NCI-H446 (cell line): ENCODE measurements at places on chromosomes 7 and 10.
A peak's percentile ranks its signal among the peaks of the same experiment; 100 is the strongest.

DNA sequence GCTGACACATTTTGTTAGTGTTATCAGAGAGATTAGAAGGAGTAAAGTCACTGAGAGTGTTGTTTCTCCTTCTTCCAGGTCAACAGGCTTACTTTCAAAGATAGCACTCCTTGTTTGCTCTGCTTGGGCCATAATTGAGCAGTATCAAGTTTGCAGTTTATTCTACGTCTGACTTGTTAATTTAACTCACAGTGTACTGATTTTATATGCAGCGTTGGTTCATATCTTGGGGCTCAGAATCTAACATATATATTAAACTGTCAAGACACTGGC, 430.2 kb downstream of the EXOC4 start:
- no peak for DNase-seq

GRCh38 chr7:2525658-2526630, 6.4 kb downstream of the LFNG start:
- no peak for DNase-seq

GRCh38 chr7:95054386-95054785, 147.0 kb downstream of the PPP1R9A start:
- DNase-seq: no peak

DNA sequence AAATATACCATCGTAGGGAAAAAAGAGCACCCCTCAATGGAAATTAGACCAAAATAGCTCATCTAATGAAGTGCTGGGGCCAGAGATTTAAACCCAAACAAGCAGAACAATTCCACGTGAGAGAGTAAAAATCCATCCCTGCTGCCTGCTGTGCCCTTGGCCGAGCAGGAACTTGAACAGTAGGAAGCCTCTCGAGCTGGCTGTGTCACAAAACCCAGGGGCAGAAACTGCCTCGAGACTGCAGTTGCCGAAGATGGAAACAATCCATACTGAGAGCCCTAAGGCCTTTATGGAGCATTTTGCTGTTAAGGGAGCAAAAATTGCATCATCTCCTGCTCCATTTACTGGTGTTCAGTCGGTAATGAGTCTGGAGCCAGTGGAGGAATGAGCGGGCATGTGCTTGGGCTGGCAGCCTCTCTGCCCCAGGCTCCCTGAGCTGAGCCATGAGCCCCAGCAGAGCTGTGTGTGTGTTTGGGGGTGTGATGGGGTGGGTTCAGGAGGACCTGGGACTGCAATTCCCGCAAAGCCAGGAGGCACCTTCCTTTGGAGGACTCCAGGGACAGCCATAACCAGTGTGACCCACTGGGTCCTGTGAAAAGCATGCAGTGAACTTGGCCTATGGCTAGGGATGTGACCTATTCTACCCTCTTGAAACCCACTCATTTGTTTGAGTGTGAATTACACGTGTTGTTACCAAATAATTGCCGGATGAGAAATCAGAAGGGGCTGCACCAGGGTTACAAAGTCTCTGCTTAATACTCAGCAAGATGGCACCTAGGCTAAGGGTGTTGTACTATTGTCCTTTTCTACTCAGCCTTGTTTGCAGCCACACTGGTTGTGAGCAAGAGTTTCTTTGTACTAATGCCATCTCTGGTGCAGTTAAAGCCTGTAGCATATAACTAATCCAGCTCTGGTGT, 58.3 kb downstream of the CDHR3 start:
- peak; percentile 93 for DNase-seq

- no peak for DNase-seq
Observed at GRCh38 chr10:53406532-53406931, 633.9 kb upstream of the MBL2 start.

GRCh38 chr7:106167439-106168136, 55.5 kb upstream of the SYPL1 start:
- no peak for DNase-seq

DNA sequence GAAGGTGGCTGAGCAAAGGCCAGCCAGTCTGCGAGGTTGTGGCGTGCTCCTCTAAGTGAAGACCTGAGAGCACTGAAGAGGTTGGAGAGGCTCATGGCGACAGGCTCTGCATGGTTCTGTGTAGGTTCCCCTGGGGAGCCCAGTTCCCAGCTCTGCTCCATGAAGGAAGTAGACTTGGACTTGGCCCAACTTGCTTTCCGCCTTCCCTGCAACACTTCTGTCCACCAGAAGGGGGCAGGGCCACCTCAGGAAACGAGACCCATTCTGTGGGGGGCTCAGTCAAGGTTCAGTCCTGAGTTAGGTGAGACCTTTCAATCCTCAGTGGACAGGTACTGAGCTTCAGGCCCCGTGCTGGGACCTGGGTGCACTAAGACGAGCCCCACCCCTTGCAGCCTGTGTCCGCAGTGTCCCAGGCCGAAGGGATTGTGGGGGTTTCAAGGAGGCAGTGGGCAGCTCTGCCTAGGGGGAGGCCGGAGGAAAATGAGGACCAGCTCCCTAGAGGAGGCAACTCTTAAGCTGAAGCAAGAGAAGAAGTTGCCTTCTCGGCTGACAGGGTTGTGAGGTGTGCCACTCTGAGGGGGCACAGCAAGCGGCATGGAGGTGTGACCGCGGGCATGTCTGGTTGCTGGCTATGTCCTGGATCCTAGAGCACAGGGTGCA, 15.0 kb upstream of the PCBD1 start:
- DNase-seq: peak; percentile 47

DNA sequence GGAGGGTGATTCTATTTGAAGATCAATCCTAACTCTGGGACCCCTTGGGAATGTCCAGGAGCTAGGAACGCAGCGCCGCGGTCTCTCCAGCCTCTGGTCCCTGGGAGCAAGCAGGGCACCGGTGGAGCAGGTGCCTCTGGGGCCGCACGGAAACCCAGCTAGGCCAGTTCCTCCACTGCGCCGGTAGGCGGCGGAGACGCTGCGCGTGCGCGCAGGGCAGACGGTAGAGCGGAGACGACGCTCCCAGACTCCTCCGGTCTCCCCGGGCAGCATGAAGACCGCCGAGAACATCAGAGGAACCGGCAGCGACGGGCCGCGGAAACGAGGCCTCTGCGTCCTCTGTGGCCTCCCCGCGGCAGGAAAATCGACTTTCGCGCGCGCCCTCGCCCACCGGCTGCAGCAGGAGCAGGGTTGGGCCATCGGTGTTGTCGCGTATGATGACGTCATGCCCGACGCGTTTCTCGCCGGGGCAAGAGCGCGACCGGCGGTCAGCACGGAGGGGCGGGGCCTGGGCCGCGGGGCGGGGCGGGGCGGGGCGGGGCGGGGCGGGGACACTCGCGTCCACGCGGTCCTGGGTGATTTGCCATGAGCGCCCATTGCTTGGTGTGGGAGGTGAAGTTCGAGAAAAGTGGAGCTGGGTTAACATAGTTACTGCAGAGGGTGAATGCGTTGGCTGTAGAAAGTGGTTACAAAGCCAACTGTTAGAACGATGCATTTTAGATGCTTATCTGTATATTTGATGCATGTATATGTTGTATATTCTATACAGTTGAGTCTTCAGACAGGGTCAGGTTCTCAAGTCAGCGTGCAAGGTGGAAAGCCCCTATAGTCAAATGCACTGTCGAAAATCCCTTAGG, at the start of gene PSTK:
Gene PSTK (plus strand): TSS at position 193 of the 857 bp plus-strand sequence. CDS start 79 bp downstream, at position 272.
- peak; percentile 86 for DNase-seq
